ENCODE measurements at places on chromosomes 6 and 20.

DNA sequence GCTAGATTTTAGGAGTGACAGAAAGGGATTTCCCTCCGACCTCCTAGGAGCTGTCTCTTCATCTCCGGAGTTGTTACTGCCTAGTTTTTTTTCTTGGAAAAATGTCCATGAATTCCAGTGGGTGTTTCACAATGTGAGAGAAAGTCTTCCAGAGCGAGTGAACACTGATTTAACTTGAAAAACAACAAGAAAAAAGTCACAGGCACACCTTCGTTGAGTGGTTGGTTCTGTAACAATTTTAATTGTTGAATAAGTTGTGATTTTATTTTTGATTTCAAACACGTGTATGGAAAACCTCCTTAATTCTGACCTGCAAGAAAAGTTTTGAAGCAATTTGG is 2.9 kb downstream of the TFAP2C start:
- DNase-seq: no peak

DNA sequence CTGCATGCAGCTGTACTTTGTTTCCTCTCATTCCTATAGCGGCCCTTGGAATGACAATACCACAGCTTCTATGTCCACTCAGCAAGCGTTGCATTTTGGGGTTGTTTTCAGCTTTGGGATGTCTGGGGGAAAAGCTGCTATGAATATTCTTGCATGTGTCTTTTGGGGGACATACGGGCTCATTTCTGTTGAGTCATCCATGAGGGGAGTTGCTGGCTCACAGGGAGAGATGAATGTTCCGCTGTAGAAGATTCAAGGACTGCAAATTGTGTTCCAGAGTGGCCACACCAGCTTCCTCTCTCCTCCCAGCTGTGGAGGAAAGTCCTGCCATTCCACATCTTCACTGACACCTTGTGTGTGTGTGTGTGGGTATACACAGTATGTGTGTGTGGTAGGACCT is 43.3 kb downstream of the TGM2 start:
- no peak for DNase-seq

DNA sequence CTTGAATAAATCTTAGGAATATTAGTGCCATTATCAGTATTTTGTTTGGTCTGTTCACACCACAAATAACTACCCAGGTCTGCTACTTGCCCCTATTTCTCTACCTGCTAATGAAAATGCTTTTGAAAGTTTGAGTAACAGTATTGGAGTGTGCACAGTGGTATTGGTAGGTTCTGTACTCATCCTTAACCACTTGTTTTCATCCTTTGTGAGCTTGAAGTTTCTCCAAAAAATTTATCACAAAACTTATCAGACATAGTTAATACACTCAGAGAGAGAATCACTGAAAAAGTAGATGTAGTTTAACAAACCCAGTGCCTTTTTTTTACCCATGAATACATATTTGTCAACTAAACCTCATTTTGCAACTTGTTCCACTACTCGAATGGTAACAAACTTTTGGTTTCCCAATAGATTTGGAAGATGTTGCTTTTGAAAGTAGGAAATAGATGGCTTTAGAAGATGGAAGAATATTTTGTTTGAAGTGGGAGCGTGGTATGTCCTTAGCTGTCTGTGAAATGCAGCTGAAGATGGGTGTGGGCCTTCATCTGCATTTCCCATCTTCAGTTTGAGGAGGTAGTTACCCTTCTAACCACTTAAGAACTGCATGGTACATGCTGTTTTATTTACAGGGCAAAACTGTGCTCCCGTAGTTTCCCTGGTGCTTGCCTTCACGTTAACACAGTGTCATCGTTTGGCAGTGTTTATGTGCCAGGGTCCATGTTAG is 9.0 kb downstream of the PTPN1 start:
- no peak for DNase-seq

GRCh38 chr6:161308075-161308655 is 34.3 kb upstream of the AGPAT4 start:
- no peak for DNase-seq

- DNase-seq: no peak
Measured at GRCh38 chr6:40816601-40817000, 222.4 kb downstream of the UNC5CL start.

DNA sequence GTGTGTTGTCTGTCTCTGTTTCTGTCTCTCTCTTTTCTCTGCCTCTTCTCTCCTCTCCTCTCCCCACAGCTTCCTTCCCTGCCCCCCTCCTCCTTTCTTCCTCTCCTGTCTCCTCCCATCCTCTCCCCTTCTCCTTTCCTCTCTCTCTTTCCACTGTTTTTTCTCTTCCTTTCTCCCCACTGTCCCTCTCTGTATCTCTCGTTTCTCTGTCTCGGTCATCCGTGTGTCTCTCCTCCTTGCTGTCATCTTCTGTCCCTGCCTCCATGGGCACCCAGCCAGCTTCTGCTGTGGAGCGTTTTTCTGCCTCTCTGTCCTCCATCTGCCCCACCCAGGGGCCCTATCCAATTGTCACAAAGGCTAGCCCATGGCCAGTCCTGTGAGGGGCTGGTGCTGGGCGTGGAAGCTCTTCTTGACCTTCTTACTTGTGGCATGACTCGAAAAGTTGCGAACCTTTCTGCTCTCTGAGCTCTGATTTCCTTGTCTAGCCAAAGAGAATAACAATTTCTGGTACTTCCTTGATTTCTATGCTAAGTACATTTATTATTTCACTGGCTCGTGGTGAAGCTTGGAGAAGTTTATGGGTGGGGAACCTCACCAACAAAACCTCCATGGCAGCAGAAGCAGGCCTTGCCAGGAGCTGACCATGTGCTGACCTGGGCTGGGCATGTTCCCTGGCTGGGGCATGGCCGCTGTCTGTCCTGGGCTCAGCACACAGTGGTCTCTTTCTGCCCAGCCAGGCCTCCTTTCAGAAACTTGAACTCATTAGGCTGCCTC is 69.3 kb downstream of the CEBPB start:
- no peak for DNase-seq

- DNase-seq: no peak
Measured at GRCh38 chr6:106527979-106528378, 101.3 kb downstream of the RTN4IP1 start.

GRCh38 chr6:156924246-156924645 is 147.1 kb downstream of the ARID1B start:
- no peak for DNase-seq

GRCh38 chr20:9600562-9600961 is 86.2 kb downstream of the LAMP5 start:
- DNase-seq: no peak

DNA sequence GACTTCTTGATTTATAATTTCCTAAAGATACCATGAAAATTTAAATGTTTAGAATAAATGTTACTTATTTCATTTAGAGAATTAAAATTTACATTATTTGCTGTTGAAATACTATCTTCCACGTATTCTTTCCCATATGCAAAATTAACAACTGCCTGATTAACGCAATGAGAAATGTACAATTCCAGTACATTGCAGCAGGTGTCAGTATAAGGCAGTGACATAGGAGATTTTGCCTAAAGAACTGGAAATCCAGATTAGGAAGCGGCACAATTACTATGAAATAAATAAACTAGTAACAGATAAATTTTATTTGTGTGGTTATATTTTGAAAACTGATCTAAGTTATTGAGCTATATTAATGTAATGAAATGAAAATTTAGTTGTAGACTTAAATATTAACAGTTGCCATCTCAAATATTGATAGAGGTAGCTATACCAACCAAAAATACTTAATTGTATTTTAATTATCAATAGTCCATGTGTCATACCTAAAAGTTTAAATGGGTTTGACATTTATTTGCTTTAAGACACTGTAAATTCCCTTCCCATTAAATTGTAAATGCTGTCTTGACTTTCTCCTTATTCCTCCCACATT is 300.2 kb downstream of the UTRN start:
- DNase-seq: peak; percentile 13
